ENCODE measurements at places on chromosomes 2 and 18.

DNA sequence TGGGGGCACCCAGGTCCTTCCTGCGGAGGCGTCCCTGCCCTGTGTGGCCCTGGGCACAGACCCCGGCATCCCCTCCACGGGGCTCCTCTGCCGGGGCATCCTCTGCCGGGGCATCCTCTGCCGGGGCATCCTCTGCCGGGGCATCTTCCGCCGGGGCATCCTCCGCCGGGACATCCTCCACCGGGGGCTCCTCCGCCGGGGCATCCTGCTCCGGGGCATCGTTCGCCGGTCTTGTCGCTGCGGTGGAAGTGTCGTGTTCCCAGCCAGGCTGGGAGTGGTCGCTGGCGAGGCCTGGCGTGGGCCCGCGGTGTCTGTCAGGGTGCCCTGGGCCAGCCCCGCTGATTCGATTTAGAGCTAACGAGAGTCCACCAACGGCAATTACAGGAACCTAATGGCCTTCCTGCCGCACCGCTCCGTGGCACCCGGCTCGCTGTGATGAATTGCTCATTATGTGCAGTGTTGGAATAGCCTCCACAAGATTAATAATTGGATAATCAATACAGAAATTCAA, 115.1 kb downstream of the NFATC1 start:
- no peak for DNase-seq

GRCh38 chr2:240210198-240210965, 69.9 kb upstream of the OTOS start:
- DNase-seq, result no peak

DNA sequence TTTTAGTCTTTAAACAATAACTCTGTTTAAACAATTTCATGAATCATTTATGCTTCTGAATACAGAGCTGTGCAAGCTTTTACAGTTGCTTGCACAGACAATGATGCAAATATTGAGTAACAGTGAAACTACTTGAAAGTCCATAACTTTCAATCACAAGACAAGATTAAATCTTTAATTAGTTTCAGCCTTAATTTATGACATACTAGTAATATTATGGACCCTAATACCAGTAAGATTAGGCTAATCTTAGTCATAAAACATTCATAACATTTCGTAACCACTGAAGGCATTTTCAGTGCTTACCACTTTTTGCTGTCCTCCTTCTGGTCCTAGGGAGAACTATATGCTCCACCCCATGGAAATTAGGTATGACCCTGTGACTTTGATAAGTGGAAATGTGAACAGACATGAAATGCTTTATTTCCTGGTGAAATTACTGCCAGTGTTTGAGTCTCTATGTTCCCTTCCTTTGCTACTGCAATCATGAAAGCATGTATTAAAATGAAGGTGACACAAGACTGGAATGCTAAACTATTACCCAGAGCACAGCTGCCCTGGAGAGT, 1.8 kb upstream of the COBLL1 start:
- no peak for DNase-seq

GRCh38 chr2:220756653-220757052, 815.5 kb downstream of the EPHA4 start:
- DNase-seq, result no peak
